Esophagus squamous epithelium (tissue), 5 donors: ENCODE measurements at places on chromosomes 7 and 10.

DNA sequence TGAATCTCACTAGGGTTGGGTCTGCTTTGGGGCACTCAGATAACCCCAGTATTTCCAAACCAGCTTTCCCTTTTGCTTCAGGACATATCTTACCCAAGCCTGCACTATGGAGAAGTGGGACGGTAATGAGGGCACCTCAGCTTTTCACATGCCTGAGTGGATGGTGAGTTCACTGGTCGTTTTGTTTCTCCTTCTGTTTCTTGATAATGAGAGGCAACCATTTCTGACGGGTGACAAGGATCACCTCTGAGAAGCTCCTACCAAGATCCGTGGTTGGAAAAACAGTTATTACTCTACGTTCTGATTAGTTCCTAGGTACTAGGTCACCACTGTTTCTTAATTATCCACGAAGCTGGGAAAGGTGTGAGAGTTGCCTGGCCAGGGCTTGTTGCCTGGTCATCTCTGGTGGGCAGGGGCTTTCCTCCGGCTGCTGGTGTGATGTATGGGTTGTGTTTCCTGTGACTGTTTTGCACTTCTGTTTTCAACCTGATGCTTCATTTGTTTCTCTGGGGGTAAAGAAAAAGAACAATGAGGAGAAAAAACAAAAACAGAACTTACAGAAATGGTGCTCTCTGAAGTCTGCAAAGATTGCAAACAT lies 65.7 kb upstream of the STRIP2 start:
- no peak for DNase-seq

DNA sequence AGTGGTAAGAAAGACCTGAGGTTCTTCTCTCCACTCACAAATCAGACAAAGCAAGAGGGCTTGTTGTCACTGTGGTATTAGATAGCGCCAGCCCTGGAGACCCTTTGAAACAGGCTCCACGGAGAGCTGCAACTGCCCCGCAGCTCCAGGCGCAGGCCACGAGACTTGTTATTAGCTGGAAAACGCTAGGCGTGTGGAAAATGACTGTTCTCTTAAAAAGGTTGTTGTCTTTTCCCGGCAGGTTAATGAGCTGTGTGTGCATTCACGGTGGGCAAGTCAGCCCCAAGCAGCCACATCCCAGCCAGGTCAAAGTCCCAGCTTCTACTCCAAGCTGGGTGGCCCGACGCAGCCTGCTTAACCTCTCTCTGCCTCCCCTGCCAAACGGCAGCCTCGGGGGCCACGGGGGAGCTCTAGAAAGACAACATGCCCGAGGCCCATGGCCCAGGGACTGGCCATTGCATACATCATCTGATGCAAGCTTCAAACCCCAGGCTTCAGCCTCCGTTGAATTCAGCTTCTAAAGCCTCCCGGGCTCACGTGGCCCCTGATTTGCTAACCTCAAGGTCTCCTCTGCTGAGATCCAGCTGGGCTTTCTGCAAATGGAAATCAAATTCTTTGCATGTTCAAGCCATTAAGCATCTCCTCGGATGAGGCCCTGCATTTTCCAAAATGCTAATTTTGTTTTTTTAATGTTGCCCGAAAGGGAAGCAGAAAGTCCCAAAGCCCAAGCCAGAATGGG lies 61.3 kb upstream of the DNAAF5 start:
- DNase-seq, result no peak

GRCh38 chr7:106417273-106417902 lies 132.6 kb upstream of the NAMPT start:
- DNase-seq, result no peak

- no peak for DNase-seq
These were observed 94.8 kb downstream of the CALN1 start for GRCh38 chr7:72317341-72317740.

DNA sequence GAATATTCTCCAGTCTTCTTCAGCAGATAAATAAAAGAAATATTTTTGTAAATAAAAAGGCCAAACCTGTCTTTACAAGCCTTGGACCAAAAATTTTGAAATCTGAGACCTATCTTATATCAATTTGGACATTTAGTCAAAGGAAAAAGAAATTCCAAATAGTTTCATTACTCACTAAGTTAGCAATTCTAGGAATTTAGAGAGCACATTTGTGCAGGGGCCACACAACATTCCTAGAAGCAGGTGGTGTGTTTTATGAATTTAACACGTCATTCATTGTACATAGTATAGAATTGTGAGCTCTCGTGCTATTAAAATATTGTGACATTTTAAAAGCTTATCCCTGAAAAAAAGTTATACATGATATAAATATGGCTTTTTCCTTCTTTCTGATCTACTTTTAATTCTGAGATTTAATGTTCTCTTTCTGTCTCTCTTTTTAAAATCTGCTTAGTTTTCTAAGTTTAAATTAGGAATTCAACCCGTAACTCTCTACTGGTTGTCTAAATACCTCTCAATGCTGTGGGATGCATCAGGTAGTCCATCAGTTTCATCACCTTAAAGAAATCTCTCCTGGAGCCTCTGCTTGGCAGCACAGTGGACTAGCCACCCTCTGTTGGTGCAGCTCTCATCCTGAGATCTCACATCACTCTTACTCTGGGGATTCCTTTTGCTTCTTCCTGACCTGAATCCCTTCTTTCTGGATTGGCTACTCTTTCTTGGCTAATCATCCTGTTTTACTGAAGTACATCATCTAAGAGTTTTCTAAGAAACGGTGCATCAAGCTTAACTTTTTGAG lies 124.5 kb downstream of the SEMA3E start:
- no peak for DNase-seq

- DNase-seq, result no peak
These were observed 96.5 kb upstream of the SDK1 start for GRCh38 chr7:3204526-3204925.

DNA sequence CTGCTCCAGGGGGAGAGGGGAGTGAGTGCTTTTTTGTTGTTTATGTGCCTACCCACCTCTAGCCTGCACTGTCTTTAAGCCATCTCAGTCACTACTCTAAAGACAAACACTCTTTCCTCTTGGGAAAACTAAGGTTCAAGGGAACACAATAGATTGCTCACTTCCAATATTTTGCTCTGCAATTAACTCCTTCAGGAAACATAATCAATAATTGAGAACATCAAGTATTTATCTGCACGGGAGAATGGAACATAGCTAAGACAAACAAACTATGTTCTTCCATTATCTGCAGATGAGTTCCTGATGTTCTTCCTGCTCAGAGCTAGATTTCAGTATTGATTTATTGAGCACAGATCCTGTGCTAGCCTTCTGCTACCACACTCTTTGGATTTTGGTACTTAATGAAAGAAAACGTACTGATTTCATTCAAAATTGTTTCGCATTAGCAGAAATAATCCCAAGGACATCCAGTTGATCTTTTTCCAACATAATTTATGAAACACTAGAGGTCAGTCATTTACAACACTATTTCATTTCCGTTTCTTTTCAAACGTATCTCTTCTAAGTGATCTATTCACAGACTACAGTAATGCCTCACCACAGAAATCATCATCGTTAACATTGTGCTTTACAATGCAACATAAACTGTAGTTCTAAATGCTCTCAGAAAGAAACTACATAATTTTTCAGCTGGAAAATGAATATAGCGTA lies 8.3 kb downstream of the NEBL start:
- no peak for DNase-seq

- no peak for DNase-seq
These were observed 131.8 kb downstream of the ADK start for GRCh38 chr10:74282848-74283210.

GRCh38 chr10:104707602-104708459 lies 66.7 kb downstream of the SORCS3 start:
- DNase-seq, result no peak
